ENCODE measurements at places on chromosomes 13 and 19.
A peak's percentile ranks its signal among the peaks of the same experiment; 100 is the strongest.

DNA sequence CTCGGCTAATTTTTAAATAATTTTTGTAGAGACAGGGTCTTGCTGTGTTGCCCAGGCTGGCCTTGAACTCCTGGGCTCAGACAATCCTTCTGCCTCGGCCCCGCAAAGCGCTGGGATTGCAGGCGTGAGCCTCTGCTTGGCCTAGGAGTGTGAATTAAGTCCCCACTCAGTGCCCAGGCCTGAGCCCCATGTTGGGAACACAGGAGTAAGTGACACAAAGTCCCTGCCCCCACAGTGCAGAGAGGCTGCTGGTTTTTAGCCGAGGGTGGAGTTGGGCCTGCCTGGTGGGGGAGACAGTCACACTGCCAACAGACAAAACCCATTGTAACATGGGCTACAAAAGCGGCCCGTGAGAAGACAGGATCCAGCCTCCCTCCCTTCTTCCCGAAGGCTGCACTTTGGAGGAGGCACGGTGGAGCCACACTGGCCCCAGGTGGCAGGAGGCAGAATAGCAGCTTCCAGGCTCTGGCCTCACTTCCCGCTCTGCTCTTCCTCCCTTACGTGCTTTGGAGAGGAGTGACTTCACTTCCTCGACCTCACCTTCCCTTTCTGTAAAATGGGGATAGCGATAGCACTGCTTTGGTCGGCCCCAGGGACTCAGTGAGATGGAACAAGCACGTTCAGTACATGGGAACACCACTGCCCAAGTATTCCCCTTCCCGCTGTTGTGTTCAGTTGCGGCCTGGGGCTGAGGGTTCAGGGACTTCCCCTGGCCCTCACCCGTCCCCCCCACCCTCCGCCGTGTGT is 15.2 kb upstream of the EHD2 start:
- peak; percentile 53 for DNase-seq

GRCh38 chr13:111042661-111043226 is 72.4 kb upstream of the ARHGEF7 start:
- DNase-seq, result no peak

- no peak for DNase-seq
Observed at GRCh38 chr13:24050292-24050711, 110.2 kb upstream of the SPATA13 start.

- DNase-seq, result no peak
Observed at GRCh38 chr13:49315756-49316482, 68.2 kb downstream of the CDADC1 start.

DNA sequence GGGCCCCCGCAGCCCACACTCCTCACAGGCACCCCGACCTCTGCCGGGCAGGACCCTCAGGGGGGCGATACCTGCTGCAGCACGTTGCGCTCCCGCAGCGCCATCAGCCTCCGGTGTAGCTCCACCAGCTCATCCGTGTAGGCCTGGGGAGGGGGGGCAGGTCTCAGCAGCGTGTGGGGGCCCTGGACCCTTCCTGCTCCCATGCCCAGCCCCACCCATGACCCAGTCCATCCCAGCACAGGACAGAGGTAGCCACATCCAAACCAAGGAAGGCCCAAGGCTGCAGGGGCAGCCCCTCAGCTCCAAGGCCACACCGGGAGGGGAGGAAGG is 66.5 kb downstream of the MLLT1 start:
- DNase-seq, result no peak

DNA sequence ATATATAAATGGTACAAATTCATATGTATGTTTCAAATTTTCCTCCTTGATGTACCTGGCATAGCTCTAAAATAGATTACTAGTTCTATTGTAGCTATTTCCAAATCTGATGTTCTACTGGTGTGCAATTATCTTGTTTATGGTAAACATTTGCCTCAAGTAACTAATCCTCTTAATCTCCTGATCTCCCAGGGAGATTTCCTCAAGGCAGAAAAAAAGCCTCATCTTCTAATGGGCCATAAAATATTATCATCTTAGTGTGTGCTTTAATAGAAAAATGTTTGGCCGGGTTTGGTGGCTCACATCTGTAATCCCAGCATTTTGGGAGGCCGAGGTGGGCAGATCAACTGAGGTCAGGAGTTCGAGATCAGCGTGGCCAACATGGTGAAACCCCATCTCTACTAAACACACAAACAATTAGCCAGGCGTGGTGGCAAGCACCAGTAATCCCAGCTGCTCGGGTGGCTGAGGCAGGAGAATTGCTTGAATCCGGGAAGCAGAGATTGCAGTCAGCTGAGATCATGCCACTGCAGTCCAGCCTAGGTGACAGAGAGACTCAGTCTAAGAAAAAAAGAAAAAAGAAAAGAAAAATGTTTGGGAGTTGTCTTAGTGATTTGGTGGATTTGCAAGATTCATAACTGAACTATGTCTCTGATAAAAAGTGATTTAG is 498.9 kb upstream of the SLITRK5 start:
- no peak for DNase-seq

GRCh38 chr19:10935371-10936059 is 6.9 kb downstream of the TIMM29 start:
- no peak for DNase-seq

- no peak for DNase-seq
Observed at GRCh38 chr19:51726049-51726448, 2.3 kb upstream of the HAS1 start.

GRCh38 chr13:49319951-49320350 is 72.2 kb downstream of the CDADC1 start:
- no peak for DNase-seq

GRCh38 chr13:46387064-46387851 is at the start of gene RUBCNL:
RUBCNL (minus strand) TSS chr13:46387252; CDS start chr13:46372475, 14,777 bp downstream.
- peak; percentile 25 for DNase-seq

GRCh38 chr19:5479958-5480357 is 24.7 kb downstream of the ZNRF4 start:
- no peak for DNase-seq

GRCh38 chr13:98505217-98505616 is 71.7 kb downstream of the STK24 start:
- no peak for DNase-seq

GRCh38 chr13:48603375-48603774 is 50.4 kb upstream of the CYSLTR2 start:
- no peak for DNase-seq

All from activated naive CD4-positive, alpha-beta T cell treated with Interleukin-2 at 50 U/mL for 16 hours (primary cell).